Fibroblast of skin of left biceps (primary cell): ENCODE measurements at places on chromosomes 2 and 18.

DNA sequence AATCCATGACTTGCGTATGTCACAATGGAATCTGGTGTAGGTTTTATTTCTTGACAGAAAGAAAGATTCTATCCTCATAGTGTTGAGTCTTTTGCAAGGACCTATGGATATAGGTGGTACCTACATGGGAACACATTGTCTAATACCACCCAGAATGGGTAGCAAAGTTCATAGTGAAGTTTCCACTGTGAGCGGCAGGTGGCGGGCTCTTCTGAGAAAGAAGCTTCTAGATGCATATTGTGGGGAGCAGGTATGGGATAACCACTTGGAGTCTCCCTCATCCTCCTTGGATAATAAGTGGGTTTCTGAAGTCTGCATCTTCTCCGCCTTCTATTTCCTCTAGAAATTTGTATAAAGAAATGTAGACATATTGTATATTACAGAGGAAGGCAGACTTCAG lies 44.9 kb downstream of the LINC00305 start:
- no peak for DNase-seq

GRCh38 chr2:181457741-181458425 lies 697 bp downstream of the ITGA4 start:
- no peak for DNase-seq

DNA sequence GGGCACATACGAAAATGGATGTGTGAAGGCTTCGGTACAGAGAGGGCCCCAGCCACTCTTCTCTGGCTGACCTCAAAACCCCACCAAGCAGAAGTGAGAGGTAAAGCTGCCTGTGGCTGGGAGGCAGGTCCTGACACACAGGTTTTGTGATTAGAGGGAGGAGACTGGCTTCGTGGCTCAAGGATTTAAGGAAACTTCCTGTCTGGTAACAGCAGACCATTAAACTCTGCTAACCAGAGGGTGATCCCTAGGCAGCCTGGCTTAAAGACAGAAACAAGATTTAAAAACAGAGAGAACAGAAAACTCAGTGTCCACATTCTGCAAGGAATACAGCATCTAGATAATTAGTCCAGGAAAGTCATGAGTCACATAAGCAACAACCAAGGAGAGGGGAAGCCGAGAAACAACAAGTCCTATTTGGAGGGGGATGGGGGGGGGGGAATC lies 101.9 kb downstream of the NFATC1 start:
- no peak for DNase-seq

GRCh38 chr18:36685580-36685979 lies 143.2 kb downstream of the TPGS2 start:
- no peak for DNase-seq

DNA sequence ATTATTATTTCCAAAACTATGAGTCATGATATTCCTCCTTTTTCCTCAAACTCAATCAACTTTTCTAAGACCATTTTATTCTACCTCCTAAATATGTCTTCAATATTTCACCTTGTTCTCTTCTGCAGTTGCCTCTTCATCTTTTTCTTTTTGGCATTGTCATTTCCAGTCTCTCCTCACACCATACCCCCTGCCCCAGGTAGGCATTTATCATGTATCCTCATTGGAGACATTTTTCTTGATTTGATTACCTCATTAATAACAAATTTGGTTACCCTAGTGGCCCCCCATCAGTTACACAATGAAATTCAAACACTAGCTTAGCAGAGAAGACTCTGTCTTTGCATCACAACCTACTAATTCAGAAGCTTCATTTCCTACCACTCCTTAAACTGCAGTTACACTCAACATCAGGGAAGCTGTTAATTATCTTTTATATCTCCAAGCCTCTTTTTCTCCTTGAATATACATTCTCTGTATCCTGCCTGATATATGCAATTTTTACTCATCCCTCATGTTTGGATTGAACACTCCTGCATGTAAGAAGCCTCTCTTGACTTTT lies 133.0 kb downstream of the IKZF2 start:
- no peak for DNase-seq

DNA sequence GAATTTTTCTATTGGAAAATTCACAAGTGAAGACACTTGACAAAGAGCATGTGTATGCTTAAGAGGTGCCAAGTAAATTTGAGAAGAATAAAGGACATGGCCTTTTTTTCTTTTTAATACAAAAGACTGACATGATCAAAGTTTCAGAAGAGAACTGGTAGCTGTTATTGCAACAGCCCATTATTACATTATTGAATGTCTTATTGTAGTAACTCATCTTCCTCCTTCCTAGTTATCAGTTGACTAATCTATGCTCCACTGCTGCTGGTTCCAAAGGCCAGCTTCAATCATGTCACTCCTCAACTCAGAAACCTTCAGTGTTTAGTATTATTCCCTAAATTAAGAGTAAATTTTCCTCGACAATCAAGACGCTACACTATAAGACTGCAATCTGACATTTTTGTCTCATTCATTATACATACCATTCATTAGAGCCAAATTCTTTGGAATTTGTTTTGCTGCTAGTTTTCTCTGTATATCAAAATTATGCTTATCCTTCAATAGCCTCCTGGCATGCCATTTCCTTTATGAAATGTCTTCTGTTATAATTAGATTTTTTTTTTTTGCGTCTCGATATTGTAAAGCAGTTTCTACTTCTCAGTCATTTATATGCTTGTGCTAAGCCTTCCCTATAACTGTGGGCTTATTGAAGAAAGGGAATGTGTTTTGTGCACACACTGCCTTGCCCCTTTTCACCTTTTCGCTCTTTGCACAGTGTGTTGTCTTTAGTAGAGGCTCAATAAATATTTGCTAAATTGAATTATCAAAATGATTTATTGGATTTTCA lies 27.9 kb downstream of the ITGA4 start:
- DNase-seq = no peak

GRCh38 chr18:54672846-54673475 lies 81.9 kb downstream of the DYNAP start:
- DNase-seq = no peak

DNA sequence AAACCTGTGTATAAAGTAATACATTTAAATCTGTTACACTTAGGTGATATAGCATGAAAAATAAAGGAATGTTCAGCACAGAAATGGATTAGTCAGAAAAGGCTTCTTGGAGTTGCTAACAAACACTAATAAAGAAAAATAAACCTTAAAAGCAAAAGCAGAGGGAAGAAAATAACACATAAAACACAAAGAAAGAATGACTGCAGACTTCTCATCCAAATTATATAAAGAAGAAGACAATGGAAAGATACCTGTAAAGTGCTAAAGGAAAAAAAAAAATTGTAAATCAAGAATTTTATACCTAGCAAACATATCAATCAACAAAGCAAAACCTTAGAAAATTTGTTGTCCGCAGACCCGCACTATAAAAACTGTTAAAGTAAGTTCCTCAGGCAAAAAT lies 63.6 kb downstream of the EXOC6B start:
- no peak for DNase-seq

DNA sequence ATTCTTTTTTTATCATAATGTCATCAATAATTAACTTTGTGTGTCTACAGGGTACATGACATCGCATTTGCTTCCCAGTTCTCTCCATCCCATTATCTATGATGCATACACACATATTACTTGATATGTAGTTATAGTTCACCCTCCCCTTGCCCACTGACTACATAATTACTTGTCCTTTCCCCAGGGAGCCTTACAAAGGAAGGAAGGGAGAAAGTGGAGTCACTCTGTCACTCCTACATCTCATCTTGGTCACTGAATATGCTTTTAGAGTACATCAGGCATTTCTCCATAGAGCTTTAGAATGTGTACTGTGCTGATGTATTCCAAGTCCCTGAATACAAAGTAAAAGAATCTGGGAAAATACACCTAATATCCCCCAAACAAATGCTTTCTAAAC lies 6.0 kb upstream of the DTNA start:
- DNase-seq = no peak

DNA sequence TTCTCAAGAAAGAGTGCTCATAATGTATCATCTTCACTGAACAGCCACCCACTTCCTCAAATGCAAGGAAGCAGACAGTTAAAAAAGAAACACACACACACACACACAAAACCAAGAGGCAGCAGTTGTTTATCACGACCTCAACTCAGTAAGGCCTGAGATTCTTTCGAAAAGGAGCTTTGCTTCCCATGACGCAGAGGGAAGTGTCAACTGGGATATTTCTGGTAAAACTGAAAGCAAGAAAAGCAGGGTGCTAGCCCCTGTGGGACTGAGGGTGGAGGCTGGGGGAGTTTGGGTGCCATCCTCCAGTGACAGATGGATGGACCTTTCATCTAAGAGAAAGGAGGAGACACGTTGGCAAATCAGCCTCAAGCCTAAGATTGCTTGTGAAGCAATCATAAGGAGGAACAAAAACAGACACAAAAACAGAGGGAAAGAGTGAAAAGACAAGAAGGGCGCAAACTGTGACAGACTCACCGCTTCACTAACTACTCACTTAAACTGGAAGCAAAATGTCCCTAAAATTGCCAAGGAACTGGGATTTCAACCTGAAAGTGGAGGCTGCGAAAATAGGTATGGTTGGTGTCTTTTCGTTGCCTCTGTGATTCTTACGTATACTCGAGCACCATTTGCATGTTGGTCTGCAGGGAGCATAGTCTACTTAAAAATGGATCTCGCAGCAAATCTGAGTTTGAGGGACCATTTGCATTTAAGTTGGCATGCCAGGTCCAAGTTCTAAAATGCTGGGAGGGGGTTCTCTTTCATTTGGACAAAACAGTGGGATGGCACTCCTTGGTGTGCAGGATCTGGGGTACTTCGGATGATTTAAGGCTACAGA lies at the start of gene ARHGAP25:
Gene ARHGAP25, plus strand, starts transcription at position 124 of the 838 bp plus-strand sequence. Its CDS starts 389 bp downstream, at position 513.
- DNase-seq = no peak

- no peak for DNase-seq
These were observed 1305.0 kb upstream of the NRXN1 start for GRCh38 chr2:52336951-52337350.

DNA sequence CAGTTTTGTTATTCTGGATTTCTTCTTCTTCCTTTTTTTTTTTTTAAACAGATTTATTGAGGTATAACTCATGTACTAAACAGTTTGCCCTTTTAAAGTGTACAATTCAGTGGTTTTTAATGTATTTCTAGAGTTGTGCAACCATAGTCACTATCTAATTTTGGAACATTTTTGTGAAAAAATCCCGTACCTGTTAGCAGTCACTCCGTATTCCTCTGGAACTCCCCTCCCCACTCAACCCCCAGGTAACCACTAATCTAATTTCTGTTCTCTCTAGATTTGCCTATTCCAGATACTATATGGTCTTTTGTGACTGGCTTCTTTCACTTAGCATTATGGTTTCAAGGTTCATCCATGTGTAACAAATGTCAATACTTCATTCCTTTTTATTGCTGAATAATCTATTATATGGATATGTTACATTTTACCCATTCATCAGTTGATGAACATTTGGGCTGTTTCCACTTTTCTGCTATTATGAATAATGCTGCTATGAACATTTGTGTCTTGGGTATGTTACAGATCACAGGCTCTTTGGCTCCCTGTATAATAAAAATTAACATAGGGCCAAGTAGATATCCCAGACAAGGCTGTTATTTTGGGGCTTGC lies 21.9 kb downstream of the EHBP1 start:
- DNase-seq = no peak

DNA sequence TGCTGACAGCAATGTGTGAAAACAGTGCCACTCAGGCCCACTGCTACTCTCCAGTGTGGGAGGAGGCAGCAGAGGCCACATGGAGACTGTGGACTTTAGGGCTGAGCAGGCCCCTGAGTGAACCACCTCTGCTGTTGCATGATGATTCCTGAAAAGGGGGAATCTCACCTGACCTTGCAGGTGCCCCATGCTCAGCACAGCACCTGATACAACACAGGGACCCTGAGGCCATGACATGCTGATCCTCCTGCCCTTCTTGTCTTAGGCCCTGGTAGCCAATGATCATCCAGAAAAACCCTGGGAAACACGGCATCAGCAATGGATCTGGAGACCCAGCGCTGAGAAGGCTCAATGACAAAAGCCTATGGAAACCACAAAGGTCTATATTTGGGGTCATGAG lies 446.8 kb upstream of the MYT1L start:
- DNase-seq = no peak

GRCh38 chr2:158600155-158600802 lies 143.5 kb downstream of the PKP4 start:
- DNase-seq = peak; percentile 74

GRCh38 chr2:229342376-229342775 lies 71.3 kb upstream of the PID1 start:
- no peak for DNase-seq

- no peak for DNase-seq
These were observed 10.1 kb downstream of the SRSF7 start for GRCh38 chr2:38740851-38741731.

DNA sequence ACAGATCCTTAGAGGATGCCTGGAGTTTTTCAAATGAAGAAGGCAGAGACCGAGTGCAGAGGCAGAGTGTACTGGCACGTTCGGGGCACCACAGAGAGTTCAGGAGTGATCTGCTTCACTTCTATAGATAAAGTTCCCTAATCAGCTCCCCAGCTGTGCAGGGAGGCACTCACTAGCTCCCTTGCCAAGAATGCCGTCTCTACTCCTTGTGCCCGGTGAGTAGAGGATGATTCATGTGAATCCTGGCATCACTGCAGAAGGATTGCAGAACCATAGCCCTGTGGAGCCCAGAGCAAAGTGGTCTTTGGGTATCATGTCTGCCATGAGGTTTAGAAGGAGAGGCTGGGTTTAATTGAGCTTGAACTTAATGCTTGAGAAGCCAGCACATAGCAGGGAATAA lies 510.1 kb upstream of the RAB6C start:
- no peak for DNase-seq

DNA sequence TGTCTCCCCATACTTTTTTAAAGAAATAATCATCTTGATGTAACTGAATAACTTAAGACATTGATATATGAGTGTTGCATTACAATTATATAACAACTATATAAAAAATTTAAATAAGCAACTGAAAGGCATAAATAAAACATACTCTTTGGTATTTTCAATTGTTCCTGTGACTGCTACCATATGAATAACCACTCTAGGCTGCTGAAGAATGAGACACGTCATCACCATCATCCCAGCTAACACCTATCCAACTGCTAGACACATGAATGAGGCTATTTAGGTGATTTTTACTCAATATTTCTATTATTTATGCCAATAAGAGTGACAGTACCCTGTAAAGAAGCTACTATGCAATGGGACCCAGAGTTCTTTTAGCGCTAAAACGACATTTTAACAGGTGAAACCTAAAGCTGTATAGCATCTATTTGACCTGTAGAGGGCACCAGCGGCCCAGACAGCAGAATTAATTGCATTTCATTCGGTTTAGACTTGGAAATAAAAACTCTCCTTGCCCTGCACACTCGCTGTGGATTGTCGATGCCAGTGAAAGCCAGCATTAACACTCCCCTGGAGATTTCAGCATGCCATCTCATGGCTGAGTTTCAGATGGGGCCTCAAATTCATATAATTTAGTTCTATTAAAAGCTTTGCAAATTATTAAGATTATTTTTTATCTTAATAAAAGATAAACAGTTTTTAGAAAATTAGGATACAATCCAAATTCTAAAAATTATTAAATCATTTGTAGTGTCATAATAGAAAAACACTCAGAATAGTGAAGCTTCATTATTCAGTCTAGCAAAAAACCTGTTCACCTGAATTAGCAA lies 89.4 kb upstream of the MAP2 start:
- no peak for DNase-seq
